ENCODE measurements at places on chromosomes 1 and 21.

GRCh38 chr1:6218375-6219164, 12.7 kb downstream of the RNF207 start:
- no peak for DNase-seq

- no peak for DNase-seq
Observed at GRCh38 chr1:108478429-108479015, 28.4 kb downstream of the NBPF6 start.

DNA sequence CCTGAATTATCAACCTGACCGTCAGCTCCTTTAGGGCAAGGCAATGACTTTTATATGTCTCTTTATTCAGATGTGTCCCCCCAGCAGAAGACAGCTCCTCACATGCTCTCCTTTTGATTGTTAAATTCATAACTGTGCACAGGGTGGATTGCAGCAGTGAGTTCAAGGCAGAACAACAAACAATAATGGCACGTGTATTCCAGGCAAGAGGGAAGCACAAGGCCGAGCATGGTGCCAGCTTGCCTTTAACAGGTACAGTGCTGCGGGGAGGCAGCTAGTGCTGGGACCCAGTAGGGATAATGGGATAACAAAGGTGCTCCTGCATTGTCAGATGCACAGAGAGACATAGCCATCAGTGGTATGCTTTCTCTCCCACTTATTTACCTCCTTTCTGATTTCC, 248.4 kb downstream of the RHOU start:
- DNase-seq, result no peak

DNA sequence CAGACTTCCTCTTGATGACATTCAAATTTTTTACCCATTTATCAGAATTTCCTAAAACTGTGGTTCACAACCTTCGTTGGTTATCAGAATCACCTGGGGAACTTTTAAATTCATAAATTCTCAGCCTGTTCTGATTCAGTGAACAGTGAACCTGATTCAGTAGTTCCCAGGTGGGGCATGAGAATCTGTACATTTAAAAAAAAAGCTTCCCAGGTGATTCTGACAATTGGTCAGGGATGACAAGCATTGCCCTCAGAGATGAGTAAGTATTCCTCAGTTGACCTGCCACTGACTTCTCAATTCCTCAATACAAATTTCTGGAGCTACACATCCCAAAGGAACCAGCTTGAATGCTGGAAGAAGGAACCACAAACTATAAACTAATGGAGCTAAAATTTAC, 23.5 kb upstream of the CR2 start:
- no peak for DNase-seq

GRCh38 chr1:24894002-24894401, 36.1 kb downstream of the RUNX3 start:
- no peak for DNase-seq

GRCh38 chr1:6062670-6063069, 17.0 kb downstream of the KCNAB2 start:
- DNase-seq, result no peak

GRCh38 chr1:87203904-87204303, 124.8 kb upstream of the LMO4 start:
- no peak for DNase-seq

- DNase-seq, result no peak
Observed at GRCh38 chr1:32903991-32904785, 3.0 kb upstream of the TMEM54 start.

DNA sequence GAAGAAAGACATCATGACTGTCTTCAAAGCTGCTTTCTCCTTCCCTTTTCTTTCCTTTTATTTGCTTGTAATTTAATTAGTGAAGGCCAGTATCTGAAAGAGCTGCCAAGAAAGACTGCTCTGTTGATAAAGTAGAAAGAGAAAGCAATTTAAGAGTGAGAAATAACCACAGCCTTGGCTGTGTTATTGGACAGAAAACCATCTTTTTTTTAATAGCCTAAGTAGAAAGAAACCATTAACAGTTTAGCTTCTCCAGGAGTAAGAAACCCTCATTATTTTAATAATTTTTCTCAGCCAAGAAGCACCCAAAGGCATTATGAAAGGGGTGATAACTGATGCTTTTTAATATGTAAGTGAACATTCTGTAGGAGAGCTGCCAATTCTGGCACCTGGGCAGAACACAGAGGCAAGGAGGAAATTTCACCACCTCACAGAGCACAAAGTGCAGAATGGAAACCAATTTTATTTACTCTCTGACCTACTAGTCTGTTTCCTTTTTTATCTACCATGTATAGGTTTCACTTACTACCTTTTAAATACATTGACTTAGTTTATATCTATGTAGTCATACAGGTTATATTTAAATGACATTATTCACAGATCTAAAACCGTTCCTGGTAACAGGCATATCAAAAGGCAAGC, 703.2 kb downstream of the MRPL39 start:
- no peak for DNase-seq

GRCh38 chr21:46157396-46157986, 2.1 kb upstream of the FTCD start:
- no peak for DNase-seq

Data from stimulated activated CD4-positive, alpha-beta T cell treated with anti-CD3 and anti-CD28 coated beads, Interleukin-1b, Interleukin-23, amount 100 ng/mL, for 1 hour (primary cell).